ENCODE measurements at places on chromosomes 7 and 10. TPM values are rescaled to one million over a fixed set of nuclear protein-coding genes. Genes with fewer than 3 reads are reported as not detected.
A peak's percentile ranks its signal among the peaks of the same experiment; 100 is the strongest.

Gene SPDYE5
- total RNA-seq = not detected

GRCh38 chr10:4807761-4808507, 18.1 kb upstream of the AKR1E2 start:
- no peaks in the 10 kb centered on the region for H3K4me1 ChIP-seq
- H3K4me3 ChIP-seq = no peak overlapping the region
- no peak overlapping the region for H3K27ac ChIP-seq
- no peaks in the 10 kb centered on the region for H3K36me3 ChIP-seq
- no peaks in the 10 kb centered on the region for H3K27me3 ChIP-seq

- no peak for DNase-seq
- no peak overlapping the region for H3K4me3 ChIP-seq
- no peaks in the 10 kb centered on the region for H3K27me3 ChIP-seq
- no peaks in the 10 kb centered on the region for H3K4me1 ChIP-seq
These were observed 117.3 kb downstream of the FAM53B start for GRCh38 chr10:124626759-124627380.

DNA sequence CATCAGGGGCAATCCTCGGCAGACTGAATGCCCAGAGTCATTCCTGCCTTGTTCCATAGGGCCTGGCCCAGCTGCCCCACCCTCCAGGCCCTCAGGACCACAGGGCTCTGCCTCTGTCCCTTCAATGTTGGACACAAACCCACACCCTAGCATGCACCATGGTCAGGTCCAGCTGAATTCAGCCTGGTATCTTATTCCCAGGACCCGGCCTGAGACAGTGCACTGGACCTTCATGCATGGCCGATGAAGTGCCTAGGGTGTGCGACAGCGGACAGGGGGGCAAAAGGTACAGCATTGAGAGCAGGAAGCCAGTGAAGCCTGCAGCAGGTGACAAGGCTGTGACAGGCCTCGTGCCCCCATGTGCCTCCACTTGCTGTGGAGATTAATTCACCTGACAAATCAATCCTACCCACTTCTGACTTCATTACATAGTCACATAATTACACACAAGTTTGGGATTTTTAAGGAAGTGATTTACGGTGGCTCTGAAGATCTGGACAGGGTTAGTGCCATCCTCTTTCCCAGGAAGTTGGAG, 261.9 kb downstream of the GRID1 start:
- H3K36me3 ChIP-seq = no peaks in the 10 kb centered on the region
- DNase-seq = no peak
- no peaks in the 10 kb centered on the region for H3K27me3 ChIP-seq

- H3K4me3 ChIP-seq = no peak overlapping the region
- H3K4me1 ChIP-seq = no peaks in the 10 kb centered on the region
These were observed 121.7 kb downstream of the MACC1 start for GRCh38 chr7:20095436-20095835.

Gene TRPV6
- 4.4 TPM for total RNA-seq

DNA sequence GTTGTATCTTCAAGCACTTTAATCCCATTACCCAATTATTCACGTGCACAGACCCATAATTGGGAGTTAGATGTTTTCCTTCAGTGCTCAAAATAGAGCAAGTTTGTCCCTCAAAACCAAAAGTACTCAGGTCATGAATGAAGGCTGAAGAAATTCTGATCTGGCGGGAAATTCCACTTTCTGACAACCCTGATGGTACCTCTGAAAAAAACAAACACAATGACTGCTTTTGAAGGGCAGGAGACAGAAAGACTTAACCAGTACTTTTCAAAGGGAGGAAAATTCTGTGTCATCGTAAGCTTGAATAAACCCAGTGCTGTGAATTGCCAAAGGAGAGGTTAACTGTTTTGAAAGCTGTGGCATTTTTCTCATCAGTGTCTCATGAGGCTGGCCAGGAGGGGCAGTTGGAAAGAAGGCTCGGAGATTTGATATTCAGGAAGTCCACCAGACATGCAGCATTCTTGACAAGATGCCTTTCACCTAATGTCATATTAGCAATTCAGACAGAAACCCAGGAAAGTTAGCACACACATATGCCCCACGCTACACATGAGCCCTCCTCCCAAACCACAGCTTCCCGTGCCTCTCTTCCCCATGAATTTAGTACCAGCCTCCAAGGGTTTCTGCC, 347.0 kb downstream of the KCNMA1 start:
- no peaks in the 10 kb centered on the region for H3K27me3 ChIP-seq
- no peak overlapping the region for H3K4me3 ChIP-seq
- no peaks in the 10 kb centered on the region for H3K4me1 ChIP-seq
- no peak for DNase-seq
- H3K36me3 ChIP-seq = no peaks in the 10 kb centered on the region

Gene MMP21
- 0.13 TPM for total RNA-seq

DNA sequence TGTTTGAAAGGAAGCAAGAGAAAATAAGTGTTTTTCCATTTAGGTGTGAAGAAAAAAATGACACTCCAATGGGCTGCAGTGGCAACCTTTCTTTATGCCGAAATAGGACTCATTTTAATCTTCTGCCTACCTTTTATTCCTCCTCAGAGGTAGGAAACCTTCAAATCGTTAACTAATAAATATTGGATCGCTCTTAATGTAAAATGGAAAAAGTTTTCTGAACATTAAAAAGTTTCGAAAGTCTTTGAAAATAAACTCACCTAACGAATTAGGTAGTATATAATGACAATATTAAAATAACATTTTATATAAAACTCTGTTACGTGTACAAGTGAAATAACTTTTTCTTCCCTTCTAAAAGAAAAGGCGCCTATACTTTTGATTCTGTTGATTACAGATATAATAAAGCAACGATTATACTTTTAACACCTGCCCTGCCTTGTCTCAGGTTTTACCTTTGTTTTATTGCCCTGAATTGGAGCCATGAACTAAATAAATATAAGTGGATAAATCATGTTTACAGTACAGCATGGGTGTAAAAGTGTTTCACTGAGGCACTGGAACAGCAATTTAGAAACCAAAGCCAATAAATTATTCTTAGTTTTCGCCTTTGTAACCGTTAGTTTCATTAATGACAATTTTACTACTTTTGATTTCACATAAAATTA, 804 bp downstream of the BCAP29 start:
- no peak for DNase-seq
- no peaks in the 10 kb centered on the region for H3K27me3 ChIP-seq
- H3K4me1 ChIP-seq = peaks cover 4% of the 10 kb centered on the region
- peak overlapping the region; percentile 80 for H3K4me3 ChIP-seq

DNA sequence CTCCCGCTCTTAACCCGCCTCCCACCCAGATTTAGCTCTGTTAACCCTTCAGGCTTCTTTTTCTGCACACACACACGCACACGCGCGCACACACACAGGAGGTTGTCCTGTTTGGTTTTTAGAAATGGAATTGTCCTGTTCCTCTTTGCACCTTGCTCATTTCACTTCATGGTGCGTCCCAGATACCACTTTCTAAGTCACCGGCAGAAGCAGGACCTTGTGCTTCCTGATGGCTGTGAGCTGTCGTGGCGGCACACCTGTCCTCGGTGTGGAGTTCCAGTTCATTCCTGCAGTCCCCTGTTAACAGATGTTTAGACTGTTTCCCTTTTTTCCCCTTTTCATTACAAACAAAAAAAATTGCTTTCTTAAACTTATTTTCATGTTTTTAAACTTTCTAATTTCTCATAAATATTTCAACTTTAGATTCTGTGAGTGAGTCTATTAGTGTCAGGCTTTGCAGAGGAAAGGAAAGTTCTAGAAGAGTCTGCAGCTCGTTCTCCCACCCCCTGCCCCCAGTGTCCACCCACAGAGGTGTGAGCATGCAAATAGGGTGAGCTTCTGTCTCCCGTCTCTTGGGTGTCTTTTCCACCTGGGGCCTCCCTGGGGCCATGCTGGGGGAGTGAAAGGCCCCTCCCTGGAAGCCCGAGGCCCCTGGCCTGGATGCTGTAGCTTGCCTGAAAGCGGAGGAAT, 85.5 kb downstream of the LHPP start:
- no peak for DNase-seq
- no peak overlapping the region for H3K4me3 ChIP-seq
- H3K36me3 ChIP-seq = no peaks in the 10 kb centered on the region
- no peaks in the 10 kb centered on the region for H3K4me1 ChIP-seq

Gene RBM20
- 2.1 TPM for total RNA-seq

- no peak overlapping the region for H3K27ac ChIP-seq
- H3K4me1 ChIP-seq = no peaks in the 10 kb centered on the region
- no peak overlapping the region for H3K4me3 ChIP-seq
- H3K27me3 ChIP-seq = no peaks in the 10 kb centered on the region
These were observed 80.7 kb upstream of the CHST15 start for GRCh38 chr10:124174071-124174566.

DNA sequence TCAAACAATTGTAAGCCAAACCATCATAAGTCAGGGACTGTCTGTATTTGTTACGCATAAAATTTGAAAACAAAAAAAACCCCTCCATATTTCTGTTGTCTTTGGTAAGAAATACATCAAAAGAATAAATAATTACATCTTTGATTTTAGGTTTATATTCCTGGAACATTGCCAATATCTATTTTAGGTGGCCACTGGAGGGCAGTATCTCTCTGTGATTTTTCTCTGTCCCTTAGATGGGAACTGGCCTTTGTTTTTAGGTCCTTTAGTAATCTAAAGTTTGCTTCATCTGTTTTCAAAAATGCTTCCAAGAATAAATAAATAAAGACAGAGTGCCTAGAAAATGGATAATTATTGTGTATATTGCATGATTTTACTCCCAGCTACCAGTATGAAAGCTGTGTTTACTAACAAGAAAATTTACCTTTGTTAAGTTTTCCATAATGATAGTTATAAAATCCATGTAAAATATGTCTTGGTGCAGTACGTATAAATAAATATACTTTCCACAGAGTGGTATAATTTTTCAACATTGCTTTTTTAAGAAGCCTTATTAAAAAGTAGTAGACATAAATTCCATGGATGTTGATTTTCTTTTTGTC, 64.2 kb downstream of the PHYHIPL start:
- H3K27me3 ChIP-seq = no peaks in the 10 kb centered on the region
- H3K4me3 ChIP-seq = no peak overlapping the region
- peak; percentile 13 for DNase-seq
- H3K4me1 ChIP-seq = no peaks in the 10 kb centered on the region
- H3K27ac ChIP-seq = no peak overlapping the region
- peaks cover 2% of the 10 kb centered on the region for H3K36me3 ChIP-seq

DNA sequence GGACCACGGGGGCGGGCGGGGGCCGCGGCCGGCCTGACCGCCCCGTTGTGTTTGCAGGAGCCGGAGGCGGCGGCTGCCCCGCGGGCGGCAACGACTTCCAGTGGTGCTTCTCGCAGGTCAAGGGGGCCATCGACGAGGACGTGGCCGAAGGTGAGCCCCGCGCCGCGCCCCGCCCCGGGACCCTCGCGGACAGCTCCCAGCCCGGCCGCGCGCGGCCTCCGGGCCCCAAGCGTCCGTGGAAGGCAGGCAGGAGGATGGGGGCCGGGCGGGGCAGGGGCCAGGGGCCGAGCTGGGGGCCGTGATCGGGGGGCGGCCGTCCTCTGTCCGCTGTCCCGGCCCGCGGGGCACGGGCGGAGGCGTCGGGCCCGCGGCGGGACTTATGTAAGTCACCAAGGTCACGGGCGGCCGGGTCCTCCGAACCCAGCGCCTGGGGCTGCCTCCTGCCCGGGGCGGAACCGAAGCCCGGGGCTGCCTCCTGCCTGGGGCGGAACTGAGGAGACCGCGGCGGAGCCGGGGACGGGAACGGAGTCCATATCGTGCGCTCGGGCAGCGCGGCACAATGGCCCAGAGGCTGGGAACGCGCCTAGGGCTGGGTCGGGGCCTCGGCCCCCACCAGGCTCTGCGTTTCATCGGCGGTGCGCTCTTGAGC, 497 bp downstream of the PPP2R2D start:
- H3K4me1 ChIP-seq = peaks cover 26% of the 10 kb centered on the region
- DNase-seq = peak; percentile 81
- H3K4me3 ChIP-seq = peak overlapping the region; percentile 59
- H3K27me3 ChIP-seq = no peaks in the 10 kb centered on the region
- H3K27ac ChIP-seq = peak overlapping the region; percentile 78
- no peaks in the 10 kb centered on the region for H3K36me3 ChIP-seq

Gene FKBP9
- total RNA-seq = 109 TPM

GRCh38 chr7:140249036-140249806, 72.4 kb upstream of the KDM7A start:
- H3K4me3 ChIP-seq = no peak overlapping the region
- no peaks in the 10 kb centered on the region for H3K36me3 ChIP-seq
- H3K27me3 ChIP-seq = no peaks in the 10 kb centered on the region
- no peaks in the 10 kb centered on the region for H3K4me1 ChIP-seq
- H3K27ac ChIP-seq = no peak overlapping the region

- no peak overlapping the region for H3K4me3 ChIP-seq
- no peak for DNase-seq
- peak overlapping the region; percentile 6 for H3K27ac ChIP-seq
These were observed 359.7 kb upstream of the ZNF32 start for GRCh38 chr10:44008270-44008916.

Gene ACSM6
- total RNA-seq = not detected

GRCh38 chr10:120017733-120018417, 125.3 kb downstream of the SEC23IP start:
- no peaks in the 10 kb centered on the region for H3K27me3 ChIP-seq
- no peak overlapping the region for H3K4me3 ChIP-seq
- H3K27ac ChIP-seq = no peak overlapping the region
- no peaks in the 10 kb centered on the region for H3K36me3 ChIP-seq

GRCh38 chr7:122448893-122449589, 144.5 kb upstream of the FEZF1 start:
- H3K27me3 ChIP-seq = no peaks in the 10 kb centered on the region
- no peaks in the 10 kb centered on the region for H3K36me3 ChIP-seq
- DNase-seq = no peak
- no peak overlapping the region for H3K4me3 ChIP-seq
- H3K27ac ChIP-seq = no peak overlapping the region

DNA sequence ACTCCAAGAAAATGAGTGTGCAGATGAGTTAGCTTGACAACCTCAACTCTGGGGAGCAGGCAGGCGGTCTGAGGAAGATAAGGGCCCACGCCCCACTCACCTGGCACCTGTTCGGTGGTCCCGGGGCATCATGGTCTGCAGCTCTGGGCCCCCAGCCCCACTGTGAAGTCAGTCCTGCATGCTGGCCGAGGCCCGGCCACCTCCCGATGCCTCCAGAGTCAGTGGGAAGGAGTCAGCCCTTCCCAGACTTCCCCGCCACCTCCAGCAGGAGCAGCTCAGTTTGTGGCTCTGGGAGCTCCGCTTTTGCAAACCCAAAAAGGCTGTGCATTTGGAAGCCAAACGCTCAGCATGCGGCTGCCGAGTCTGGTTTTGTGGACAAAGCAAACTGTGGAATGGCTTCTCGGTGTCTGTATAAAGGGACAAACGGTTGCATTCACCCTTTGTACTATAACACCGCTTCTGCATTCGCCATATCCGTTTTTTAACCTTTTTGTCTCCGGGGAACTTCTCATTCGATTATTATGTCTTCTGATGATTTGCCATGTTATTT, 167.3 kb downstream of the CCDC3 start:
- no peak for DNase-seq
- no peaks in the 10 kb centered on the region for H3K27me3 ChIP-seq
- H3K36me3 ChIP-seq = no peaks in the 10 kb centered on the region

- H3K36me3 ChIP-seq = no peaks in the 10 kb centered on the region
- no peak for DNase-seq
- H3K4me1 ChIP-seq = no peaks in the 10 kb centered on the region
- no peak overlapping the region for H3K4me3 ChIP-seq
These were observed 8.9 kb downstream of the PDE1C start for GRCh38 chr7:32061346-32061745.

- no peak overlapping the region for H3K4me3 ChIP-seq
- no peak overlapping the region for H3K27ac ChIP-seq
- DNase-seq = no peak
- no peaks in the 10 kb centered on the region for H3K36me3 ChIP-seq
- peaks cover 7% of the 10 kb centered on the region for H3K4me1 ChIP-seq
- H3K27me3 ChIP-seq = no peaks in the 10 kb centered on the region
These were observed 25.4 kb downstream of the ANKRD61 start for GRCh38 chr7:6056616-6057015.

Gene C7orf33
- not detected for total RNA-seq

Gene ZNF804B
- total RNA-seq = 0.19 TPM

All from kidney (tissue), 22 donors.